Kasumi-1 (cell line): ENCODE measurements at places on chromosomes 2 and 18.

GRCh38 chr2:7888876-7889275 is 793.0 kb upstream of the ID2 start:
- DNase-seq = no peak

DNA sequence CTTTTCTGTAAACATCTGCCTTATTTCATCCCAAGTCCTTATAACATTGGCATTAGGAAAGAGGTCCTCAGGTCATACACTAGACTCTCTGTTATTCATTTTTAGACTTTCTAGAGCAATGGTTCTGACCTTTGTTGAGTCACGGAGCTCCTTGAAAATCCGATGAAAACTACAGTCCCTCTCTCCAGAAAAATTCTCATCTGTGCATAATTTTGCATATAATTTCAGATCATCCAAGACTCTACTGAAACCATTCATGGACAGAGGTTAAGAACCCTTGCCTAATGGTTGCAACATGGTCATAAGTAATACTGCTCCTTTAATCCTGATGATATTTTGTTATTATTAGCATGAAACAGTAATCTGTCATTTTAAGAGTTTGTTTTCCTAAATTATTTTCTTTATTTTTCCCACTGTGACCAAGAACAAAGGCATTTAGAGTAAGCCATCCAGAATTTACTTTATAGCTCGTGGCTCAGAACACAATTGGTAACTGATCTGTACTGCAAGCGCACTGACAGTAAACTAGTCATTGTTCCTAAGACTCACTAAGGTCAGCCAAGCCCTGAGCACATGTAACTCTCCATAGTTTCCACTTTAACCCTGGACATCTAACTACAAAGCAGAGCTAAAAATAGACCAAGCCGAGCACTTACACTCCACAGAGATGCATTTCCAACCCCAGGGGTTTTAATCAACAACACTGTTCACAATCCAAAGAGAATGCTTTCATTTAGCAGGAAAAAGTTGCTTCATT is 8.4 kb downstream of the MYOM1 start:
- no peak for DNase-seq

DNA sequence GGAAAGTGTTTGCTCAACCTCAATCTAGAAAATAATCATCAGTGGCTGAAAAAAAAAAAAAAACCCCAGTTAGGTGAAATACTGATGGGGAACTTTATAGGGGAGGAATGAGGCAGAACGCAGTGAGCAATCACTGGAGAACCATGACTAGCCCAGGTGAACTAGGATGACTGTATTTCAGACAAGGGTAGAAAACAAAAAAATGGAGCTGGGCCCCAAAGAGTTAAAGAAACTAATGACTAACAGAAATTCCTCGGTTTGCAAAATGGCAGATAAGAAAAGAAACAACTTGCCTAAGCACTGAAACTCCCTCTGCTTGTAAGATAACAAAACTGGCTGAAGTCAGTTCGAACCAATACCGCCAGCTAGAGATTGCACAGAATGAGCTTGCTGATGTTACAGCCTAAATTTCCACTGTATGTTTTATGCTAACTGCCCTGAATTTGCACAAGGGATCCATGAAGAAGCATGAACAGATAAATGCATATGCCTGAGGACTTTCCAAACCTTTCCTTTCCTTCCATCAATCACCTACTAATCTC is 245.9 kb downstream of the METTL4 start:
- DNase-seq = no peak

DNA sequence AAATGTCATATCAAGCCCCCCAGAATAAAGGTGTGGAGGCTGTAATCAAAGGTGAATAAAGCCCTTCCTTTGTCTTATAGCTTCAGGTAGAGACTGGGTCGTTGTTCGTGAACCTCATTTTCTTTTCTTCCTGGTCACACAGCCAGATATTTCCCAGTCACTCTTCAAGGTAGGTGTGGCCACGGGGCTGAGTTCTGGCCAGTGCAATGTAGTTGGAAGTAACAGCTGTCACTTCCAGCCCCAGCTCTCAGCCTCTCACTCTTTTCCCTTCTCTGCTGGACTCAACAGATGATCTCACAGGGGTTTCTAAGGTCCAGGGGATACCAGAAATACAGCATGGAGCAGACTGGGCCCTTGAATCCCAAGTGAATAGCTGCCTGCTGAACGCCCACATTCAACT is 15.8 kb upstream of the TRPM8 start:
- no peak for DNase-seq

DNA sequence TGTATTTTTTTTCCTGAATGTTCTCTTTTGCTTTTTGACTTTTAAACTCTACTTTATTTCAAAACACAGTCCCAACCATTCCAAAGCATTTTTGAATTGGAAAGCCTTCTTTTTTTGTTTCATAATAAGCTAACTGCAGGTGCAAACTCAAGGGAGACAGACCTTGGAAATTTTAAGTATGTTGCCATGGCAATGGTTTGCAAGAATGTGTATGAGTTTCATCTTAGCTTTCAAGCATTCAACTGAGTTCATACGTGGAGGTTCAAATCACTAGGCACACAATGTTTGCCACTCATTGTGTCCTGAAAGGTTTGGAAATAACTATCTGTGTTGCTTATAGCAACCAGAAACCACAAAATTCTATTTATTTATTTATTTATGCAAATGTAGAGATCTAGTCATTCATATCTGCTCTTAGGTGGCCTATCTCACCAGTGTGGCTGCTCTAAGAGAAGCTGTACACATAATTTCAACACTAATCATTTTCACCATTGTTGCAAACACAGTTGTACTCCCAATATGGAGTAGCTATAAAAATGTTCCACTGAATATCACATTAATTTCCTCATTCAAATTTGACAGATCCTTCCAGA is 805.7 kb upstream of the FSHR start:
- no peak for DNase-seq

- no peak for DNase-seq
Observed at GRCh38 chr2:71563872-71564271, 110.5 kb downstream of the DYSF start.

DNA sequence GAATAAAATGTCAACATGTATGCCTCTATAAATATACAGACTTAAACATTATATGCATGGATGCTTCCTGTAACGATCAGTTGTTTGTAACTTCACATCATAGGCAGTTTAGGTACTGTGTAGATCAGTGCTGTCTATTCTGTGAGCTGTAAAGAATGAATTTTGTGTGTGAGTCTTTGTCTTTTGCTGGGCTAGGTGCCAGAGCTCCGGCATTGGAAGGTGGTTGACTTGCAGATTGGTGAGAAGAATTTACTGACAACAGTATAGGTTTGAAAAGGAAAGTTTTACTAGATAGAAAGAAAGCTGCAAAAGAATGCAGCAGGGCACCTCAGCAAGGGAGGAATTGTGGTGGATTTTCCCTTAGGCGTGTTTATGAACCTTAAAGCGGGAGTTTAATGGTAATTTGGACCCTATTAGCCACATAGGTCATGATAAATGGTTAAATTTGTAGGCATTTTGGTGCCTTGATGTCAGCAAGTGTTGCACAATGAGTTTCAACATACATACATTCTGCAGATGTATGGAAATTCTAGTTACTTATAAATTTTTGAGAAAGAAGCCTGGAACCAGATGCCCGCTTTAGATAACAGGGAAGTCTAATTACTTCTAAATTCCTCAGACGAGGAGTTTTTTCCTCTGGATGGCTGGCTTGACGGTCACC is 6.7 kb upstream of the QPCT start:
- no peak for DNase-seq

GRCh38 chr2:204315236-204315662 is 230.0 kb upstream of the PARD3B start:
- DNase-seq = no peak

DNA sequence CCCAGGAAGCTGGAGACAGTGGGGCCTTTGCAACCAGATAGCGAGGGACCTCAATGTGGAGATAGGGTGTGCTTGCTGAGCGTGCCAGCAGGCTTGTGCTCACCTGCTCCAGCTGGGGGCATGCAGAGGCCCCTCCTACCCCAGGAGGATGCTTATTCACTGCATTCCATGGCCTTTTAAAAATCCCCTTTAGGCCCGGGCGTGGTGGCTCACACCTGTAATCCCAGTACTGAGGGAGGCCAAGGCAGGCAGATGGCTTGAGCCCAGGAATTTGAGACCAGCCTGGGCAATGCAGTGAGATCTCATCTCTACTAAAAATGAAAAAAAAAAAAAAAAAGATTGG is 54.5 kb downstream of the ODC1 start:
- DNase-seq = no peak

GRCh38 chr2:9708683-9709538 is 78.1 kb upstream of the YWHAQ start:
- no peak for DNase-seq

GRCh38 chr2:49831698-49832367 is 677.5 kb upstream of the FSHR start:
- no peak for DNase-seq

GRCh38 chr2:227186751-227187150 is 22.3 kb downstream of the COL4A3 start:
- DNase-seq = no peak

DNA sequence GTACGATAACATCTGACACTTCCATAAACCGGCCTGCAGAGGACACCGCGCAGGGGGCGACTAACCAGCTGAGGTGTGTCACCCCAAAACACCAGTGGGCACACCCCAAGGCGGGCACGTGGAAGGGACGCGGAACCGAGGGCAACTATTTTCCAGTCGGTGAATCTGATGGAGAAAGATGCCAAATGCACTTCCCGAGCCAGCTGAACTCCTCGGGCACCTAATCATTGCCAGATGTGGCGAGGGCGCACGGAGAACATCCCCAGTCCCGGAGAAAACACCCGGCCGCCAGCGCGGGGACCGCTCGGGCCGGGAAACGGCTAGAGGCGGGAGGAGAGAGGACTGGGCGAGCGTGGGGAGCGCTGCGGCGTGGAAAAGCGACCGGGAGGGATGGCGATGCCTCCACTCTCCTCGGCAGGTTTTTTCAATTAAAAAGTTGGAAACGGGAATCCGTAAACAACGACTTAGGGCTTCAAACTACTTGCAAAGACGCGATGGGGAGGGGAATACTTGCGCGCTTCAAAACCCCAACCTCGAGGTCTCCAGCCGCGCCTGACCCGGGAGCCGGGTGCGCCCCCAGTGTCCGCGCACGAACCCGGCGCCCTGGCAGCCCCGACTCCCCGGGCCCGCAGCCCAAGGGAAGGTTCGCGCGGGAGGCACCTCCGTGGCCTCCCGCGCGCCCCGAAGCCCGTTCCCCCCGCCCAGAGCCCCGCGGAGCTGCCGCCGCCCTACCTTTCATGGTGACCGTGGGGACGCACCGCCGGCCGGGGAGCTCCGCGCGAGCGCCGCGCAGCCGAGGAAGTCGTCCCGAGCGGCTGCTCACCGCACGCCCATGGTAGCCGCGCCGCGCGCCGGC is 497 bp downstream of the COLEC12 start:
- no peak for DNase-seq

GRCh38 chr2:100818606-100819369 is 1.2 kb upstream of the NPAS2 start:
- DNase-seq = peak; percentile 9

- DNase-seq = no peak
Observed at GRCh38 chr2:237749961-237750360, 48.6 kb upstream of the RBM44 start.

DNA sequence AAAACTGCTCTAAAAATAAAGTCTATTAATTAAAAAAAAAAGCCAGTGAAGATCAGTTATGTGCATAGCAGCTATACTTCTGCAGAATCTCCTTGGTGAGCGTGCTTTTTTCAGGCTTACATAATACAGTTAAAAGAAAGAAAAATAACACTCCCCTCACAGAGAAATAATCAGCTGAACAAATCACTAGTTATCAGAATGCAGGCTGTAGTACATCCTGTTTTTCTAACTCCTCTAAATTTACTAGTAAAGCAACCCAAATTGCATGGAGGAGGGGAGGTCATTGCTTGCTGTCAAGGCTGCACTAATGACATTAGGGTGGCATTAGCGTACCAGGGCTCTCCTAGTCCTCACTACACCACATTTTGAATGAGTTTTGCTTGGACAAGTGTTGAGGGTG is 192.2 kb downstream of the PLCL1 start:
- DNase-seq = no peak

- DNase-seq = no peak
Observed at GRCh38 chr2:210541290-210541902, 15.0 kb upstream of the CPS1 start.

DNA sequence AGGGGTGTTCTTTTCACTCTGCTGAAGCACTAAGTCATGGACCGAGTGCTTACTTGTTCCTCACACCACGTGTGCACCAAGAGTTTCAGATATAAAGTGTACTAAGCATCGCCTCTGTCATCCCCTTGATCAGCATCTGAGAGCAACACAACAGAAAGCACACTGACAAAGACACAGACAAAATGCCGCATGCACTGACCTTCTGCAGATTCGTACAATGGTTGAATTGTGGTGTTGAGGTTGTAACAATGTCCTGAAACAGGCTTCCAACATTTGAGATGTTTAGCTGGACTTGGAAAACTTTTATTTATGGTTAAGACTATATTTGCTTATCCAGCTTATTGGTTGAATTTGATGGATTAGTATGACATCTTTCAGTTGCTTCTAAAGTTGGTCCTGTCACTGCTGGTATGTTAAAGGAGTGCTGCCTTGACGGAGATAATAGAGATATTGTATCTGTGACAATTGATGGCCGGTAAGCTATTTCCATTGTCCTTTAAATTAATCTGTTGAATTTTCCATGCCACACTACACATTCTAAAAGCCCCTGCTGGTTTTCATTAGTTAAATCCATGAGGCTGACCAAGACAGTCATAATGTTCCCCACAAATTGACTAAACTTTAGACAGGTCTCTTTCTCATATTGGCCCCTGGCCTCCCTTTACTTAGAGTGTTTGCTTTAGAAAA is 99.9 kb downstream of the CBLN2 start:
- DNase-seq = no peak

- DNase-seq = no peak
Observed at GRCh38 chr2:102091121-102091520, 51.4 kb upstream of the IL1R1 start.

DNA sequence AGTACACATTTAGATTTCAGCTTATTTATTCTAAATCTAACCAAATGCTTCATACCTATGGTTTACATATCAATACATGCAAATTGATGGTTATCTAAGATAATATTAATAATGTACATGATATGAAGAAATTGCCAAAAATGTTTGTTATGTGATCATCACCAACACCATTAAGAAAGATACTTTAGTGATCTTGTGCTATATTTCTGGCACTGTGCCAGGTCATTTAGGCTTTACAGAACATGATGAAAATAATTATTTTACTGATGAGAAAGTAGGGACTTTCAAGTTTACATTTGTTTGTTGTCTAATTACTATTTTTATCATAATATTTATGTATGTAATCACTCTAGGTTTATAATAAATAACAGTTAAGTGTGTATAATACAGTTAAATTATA is 158.3 kb downstream of the GULP1 start:
- DNase-seq = no peak
